ENCODE measurements at places on chromosomes 5 and 9. TPM values are rescaled to one million over a fixed set of nuclear protein-coding genes. Genes with fewer than 3 reads are reported as not detected.

The TRIO gene
- 9.9 TPM for polyA plus RNA-seq

GRCh38 chr9:9992936-9993335 lies 619.9 kb downstream of the PTPRD start:
- no peak for DNase-seq

The SV2C gene
- polyA plus RNA-seq = 0.19 TPM

The FIBCD1 gene
- 0.20 TPM for polyA plus RNA-seq

The CCIN gene
- not detected for polyA plus RNA-seq

The PCDH1 gene
- polyA plus RNA-seq = 20.9 TPM

Data from stomach (tissue), 19 donors.